ENCODE measurements at places on chromosomes 3 and 15.

DNA sequence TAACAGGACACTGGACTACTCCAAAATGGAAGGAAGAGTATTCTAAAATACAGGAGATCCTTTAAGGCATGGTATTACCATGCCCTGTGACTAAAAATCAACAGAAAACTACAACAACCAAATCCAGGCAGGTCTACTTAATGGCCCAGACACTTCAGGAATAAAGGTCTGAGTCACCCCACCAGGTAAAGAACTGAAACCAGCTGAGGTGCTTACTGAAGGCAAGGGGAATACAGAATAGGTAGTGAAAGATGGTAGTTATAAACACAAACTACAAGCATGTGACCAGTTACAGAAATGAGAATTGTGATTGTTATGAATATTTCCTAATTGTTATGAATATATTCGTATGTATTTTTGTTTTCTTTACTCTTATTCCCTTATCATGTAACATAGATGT lies 13.4 kb downstream of the IFT57 start:
- no peak for DNase-seq

- no peak for DNase-seq
These were observed 4.3 kb downstream of the SNX33 start for GRCh38 chr15:75651810-75652543.

DNA sequence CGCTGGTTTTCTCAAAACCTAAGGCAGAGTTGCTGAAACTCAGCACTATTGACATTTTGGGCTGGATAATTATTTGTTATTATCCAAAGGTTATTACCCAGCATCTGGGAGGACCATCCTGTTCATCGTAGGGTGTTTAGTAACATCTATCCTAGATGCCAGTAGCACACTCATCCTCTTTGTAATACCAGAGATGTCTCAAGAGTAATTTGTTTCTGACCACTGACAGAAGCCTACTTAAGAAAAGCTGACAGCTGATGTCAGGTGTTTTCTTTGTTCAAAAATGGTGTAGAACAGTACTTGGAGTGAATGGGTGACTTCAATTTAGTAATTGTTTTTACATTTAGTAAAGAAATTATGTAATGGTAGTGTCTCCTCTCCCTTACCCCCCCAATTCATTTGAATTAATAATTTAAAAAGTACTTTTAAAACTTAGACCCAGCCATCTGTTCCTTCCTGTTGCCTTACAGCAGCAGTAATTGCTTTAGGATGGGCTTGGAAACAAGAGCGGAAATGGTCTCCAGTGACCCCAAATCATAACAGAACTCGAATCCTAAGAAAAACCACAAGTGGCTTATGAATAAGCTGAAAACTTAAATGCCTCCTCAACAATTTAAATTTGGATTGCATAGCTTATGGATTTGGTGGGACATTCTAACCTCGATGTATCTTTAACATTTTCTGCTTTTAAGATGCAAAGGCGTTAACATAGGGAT lies 105.4 kb downstream of the PTPRG start:
- no peak for DNase-seq

DNA sequence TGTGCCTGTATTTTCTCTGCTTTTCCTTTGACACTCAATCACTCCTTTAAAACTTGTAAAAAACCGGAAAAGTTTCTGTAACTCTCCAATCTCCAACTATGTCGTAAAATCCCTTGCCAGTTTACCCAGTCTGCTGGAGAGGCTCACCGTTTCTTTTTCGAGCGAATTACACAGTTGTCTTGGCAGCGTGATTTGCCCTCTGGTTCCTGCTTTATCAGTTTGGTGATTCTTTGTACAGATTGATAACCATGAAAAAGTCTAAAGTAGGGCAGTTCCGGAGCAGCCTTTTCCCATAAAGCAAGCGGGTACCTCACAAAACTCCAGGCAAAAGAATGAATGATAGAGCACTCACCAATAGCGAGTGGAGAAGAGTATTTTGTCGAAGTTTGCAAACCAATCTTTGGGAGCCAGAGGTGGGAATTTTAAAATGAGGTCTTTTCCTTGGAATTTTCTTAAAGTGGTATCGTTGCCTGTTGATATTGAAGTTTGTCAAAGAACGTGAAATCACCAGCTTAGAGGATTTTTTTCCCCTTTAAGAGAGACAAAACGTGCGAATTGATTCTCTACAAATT lies at the start of gene TTC23:
TTC23 (minus strand) TSS at position 312 of the 572 bp plus-strand sequence. CDS start 20,869 bp downstream, outside the sequence.
- DNase-seq = no peak

DNA sequence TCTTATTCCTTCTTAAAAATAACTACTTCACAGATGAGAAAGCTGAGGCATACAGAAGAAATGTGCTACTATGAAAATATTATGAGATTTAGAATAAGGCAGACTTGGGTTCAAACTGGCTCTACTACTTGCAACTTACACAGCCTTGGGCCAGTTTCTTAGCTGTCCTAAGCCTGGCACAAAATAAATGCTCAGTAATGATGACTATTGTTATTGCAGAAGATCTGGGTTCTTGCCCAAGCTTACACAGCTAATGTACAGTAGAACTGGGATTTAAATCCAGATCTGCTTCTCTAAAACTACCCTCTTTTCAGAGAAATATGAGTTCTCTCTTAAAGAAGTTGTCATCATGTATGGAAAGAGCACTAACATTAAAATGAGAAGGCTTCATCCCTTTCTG lies 228.2 kb upstream of the TPRG1 start:
- DNase-seq = no peak

GRCh38 chr15:75966073-75966472 lies 46.2 kb downstream of the NRG4 start:
- no peak for DNase-seq

DNA sequence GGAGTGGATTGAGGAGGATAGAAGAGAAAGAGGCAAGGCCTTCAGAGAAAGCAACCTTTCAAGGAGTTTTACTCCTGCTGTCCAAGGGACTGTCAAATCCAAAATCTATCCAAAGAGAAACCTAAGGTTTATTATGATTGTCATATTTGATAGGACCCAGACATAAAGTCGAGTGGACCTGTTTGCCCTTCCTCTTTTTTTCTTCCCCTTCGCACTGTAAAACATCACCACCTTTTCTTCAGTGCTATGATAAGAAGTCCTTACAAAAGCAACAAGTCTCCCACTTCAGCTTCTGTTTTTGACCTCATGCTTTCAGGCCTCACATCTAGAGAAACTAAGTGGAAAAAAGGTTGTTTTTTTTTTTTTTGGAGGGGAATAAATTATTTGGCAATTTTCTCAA lies 73.0 kb downstream of the TRPC1 start:
- no peak for DNase-seq

- no peak for DNase-seq
These were observed 82.9 kb upstream of the GSK3B start for GRCh38 chr3:120177151-120177550.

DNA sequence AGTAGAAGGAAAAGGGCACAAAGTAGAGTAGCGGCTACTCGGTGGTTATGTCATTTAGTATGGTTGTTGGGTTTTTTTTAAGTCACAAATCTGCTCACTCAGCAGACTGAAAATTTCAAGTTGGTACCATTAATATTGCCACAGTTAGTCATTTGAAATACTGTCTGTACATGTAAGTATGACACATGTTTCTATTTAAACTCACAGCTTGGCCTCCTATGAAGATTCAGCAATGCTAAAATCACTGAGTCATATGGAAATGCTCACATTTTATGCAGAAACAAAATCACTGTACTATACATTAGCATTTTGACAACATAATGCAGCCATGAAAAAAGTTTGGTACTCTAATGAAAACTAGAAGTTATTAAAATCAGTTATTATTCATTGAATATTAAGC lies 571.9 kb downstream of the TAFA4 start:
- no peak for DNase-seq

DNA sequence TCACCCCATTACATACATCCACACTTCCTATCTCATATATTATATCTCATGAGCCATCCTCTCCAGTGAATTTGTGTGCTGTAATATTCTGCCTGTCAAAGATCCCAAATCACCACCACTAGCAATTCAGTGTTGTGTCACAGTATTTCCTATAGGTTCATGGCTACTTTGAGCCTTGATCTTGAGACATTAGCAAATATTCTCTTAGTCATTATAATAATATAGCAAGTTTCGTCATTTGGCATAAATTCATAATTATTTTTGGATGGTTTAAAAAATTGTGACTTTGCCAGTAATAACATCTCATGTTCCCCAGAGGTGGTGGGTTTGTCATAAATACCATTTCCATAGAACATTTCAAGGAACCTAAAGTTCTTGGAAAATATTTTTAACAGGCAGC lies 47.7 kb downstream of the CMSS1 start:
- DNase-seq = no peak

DNA sequence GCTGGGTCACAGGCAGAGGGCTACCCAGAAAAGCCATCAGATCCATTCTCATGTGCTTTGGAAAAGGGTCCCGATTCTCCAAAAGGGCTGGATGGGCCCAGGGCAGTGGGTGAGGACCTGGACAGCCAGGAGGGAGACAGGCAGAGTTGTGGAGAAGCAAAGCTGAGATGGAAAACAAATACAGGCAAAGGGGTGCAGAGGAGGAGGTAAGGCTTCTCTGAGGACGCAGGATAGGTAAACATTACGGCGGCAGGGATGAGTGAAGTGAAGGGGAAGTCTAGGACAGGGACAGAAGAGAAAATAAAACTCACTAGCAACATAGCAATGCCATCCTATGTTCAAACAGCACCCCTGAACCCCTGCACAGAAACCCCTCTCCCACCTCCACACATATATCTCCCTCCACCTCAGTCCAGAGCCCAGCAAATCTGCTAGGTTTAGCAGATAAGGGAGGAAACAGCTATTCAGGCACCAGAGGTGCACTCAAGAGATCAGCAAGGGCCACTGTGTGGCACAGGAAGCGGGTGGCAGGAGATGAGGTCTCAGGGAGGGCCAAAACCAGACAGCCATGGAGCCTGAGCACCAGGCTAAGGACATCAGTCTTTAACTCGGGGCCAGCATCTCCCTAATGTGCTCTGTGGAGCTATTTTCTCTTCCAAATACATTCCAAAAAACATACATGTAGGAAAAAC lies 51.3 kb downstream of the HOMER2 start:
- DNase-seq = no peak

- DNase-seq = no peak
These were observed 30.6 kb downstream of the EPHA3 start for GRCh38 chr3:89138048-89138447.

- no peak for DNase-seq
These were observed 43.5 kb upstream of the MBNL1 start for GRCh38 chr3:152225201-152225600.

GRCh38 chr3:191321019-191321767 lies 8.0 kb upstream of the CCDC50 start:
- DNase-seq = no peak

DNA sequence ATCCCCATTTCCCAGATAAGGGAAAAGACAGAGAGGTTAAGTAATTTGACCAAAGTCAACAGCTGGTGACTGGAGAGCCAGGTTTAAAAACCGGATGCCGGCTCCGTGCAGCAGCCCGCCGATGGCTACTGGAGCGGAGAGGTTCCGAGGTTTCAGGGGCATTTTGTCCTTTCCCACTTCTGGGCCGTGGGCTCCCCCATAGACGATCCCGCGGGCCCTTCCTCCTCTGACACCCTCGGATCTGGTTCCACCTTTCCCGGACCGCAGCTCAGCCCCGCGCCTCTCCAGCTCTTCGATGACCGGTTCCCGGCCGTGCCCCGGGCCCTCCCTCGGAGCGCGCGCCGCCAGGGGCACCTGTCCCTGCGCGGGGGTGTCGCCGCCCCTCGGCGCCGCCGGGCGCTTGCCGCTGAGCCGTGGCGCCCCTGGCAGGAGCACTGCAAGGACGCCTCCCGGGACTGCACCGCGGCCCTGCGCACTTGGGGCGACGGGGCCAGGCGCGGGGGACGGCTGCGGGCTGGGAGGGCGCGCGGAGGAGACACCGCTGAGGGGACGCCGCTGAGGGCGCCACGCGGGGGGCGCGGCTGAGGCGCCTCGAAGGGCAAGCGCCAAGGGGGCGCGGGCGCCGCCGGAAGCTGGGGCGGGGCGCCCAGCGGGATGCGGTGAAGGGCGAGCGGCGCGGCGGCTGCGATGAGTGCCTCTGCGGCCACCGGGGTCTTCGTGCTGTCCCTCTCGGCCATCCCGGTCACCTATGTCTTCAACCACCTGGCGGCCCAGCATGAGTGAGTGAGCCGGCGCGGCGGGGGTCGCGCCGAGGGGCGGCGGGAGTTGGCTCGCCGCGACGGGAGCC lies at the start of gene TM6SF1:
TM6SF1 (plus strand) TSS at position 652 of the 847 bp plus-strand sequence; CDS start at position 688, 36 bp downstream.
- DNase-seq = no peak

DNA sequence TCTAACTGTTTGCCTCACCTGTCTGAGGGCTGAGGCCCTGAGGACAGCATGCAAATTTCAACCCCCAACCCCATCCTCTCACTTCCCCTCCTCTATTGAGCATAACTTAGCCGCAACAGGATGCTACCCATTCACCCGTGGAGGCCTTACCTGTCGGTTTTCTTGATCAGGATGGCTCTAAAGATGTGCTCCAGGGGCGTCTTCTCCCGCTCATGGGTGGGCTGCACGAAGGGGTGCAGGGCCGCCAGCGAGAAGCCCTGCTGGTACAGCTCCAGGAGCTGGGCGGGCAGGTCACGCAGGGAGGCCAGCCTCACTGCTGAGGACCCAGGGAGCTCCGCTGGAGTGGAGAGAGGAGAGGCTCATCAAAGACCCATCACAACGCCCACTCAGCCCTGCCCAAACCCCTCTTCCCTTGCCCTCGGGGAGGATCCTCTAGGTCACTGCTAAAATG lies 79.8 kb downstream of the RFTN1 start:
- no peak for DNase-seq

GRCh38 chr3:120214176-120214575 lies 70.8 kb downstream of the GPR156 start:
- no peak for DNase-seq

GRCh38 chr3:122403489-122403888 lies 12.4 kb downstream of the WDR5B start:
- DNase-seq = no peak

- no peak for DNase-seq
These were observed 241.6 kb upstream of the KBTBD8 start for GRCh38 chr3:66756468-66757036.

DNA sequence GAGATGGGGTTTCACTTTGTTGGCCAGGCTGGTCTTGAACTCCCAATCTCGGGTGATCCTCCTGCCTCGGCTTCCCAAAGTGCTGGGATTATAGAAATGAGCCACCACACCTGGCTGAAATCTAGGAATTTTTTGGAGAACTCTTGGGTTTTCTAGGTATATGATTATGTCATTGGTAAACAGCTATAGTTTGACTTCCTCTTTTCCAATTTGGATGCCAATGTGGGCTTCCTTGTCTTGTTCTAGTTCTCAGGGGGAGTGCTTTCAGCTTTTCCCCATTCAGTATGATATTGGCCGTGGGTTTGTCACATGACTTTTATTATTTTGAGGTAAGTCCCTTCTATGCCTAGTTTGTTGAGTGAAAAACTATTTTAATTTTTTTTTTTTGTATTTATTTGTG lies 17.9 kb downstream of the KCNMB3 start:
- DNase-seq = no peak

GRCh38 chr3:61574854-61575253 lies 13.5 kb downstream of the PTPRG start:
- no peak for DNase-seq
